ENCODE measurements at places on chromosomes 4 and X. TPM values are rescaled to one million over a fixed set of nuclear protein-coding genes. Genes with fewer than 3 reads are reported as not detected.

The FGA gene
- total RNA-seq: not detected

The MAB21L2 gene
- total RNA-seq: 0.60 TPM

The AADAT gene
- 0.65 TPM for total RNA-seq

The RAI2 gene
- total RNA-seq: 2.4 TPM

The PUDP gene
- total RNA-seq: 7.3 TPM

The SPATA4 gene
- not detected for total RNA-seq

All from dermis lymphatic vessel endothelial cell (primary cell).